ENCODE measurements at places on chromosomes 11 and 22. TPM values are rescaled to one million over a fixed set of nuclear protein-coding genes. Genes with fewer than 3 reads are reported as not detected.
A peak's percentile ranks its signal among the peaks of the same experiment; 100 is the strongest.

DNA sequence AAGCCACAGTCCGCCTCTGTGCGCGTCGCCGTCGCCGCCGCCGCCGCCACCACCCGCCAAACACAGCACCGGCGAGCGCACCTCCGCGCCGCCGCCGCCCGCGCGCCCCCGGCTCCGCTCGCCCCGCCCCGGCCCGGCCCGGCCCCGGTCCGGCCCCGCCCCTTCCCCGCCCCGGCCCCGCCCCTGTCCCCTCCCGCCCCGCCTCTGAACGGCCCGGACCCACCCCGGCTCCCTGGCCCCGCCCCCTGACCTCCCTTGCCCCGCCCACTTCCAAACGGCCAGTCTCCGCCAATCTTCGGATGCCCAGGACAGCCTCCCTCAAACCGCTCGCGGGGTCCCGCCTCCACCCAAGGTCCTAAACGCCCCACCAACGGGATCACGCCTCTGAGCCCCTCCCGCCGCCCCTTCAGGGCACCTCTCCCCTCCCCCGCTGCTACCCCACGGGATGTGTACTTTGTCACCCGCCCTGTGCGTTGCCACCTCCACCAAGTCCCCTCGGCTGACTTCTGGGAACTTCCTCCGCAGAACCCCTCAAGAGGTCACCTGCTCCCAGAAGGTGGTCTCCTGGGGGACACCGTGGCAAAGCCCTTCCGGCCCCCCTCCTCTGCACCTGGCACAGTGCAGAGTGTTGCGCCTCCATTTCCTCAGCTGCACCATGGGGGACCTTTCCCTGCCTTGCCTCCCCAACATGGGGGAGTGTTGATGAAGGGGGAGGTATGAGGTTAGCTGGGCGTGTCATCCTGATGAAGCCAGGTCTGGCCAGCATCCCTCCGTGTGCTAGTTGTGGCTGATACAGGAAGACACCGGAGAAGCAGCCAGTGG lies at the start of gene KIAA0930:
Gene KIAA0930, minus strand, starts transcription at position 85 of the 822 bp plus-strand sequence. CDS start 191 bp downstream, outside the sequence.
- DNase-seq: peak; percentile 58

- no peak for DNase-seq
These were observed 548.2 kb downstream of the NTM start for GRCh38 chr11:131918663-131919062.

- no peak for DNase-seq
These were observed 1291.0 kb downstream of the LRRC4C start for GRCh38 chr11:40168414-40168813.

GRCh38 chr11:2464451-2465165 lies 19.8 kb downstream of the KCNQ1 start:
- DNase-seq: peak; percentile 8

DNA sequence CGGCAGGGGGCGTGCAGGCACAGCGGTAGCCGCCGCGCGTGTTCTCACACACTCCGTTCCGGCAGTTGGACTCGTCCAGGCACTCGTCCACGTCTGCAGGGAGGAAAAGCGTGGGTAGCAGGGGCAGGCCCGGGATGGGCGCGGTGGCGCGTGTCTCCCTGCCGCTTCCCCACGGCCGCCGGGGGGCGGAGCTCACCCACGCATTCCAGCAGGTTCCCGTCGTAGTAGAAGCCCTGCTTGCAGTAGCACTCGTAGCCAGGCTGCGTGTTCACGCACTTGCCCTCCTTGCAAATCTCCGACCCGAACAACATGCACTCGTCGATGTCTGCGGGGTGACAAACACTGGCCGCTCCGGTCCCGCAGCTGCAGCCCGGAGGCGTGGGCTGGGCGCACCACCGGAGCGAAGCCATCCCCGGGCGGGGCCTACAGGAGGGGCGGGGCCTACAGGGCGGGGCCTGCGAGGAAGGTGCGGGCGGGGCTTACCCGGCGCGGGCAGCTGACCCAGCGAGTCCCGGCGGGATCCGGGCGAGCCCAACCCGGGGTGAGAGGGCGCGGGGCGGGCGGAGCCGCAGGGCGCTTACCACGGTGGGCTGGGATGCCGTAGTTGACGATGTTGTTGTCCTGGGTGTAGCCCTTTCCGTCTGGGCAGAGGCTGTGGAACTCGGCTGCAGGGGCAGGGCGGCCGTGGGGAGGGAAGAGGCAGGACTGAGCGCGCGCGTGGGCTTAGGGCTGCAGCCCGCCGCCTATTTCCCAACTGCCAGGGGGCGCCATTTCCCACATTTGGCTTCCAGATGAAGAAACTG lies 15.6 kb downstream of the SCYL1 start:
- DNase-seq: peak; percentile 85

- no peak for DNase-seq
These were observed 86.4 kb downstream of the GRK3 start for GRCh38 chr22:25650833-25651232.

DNA sequence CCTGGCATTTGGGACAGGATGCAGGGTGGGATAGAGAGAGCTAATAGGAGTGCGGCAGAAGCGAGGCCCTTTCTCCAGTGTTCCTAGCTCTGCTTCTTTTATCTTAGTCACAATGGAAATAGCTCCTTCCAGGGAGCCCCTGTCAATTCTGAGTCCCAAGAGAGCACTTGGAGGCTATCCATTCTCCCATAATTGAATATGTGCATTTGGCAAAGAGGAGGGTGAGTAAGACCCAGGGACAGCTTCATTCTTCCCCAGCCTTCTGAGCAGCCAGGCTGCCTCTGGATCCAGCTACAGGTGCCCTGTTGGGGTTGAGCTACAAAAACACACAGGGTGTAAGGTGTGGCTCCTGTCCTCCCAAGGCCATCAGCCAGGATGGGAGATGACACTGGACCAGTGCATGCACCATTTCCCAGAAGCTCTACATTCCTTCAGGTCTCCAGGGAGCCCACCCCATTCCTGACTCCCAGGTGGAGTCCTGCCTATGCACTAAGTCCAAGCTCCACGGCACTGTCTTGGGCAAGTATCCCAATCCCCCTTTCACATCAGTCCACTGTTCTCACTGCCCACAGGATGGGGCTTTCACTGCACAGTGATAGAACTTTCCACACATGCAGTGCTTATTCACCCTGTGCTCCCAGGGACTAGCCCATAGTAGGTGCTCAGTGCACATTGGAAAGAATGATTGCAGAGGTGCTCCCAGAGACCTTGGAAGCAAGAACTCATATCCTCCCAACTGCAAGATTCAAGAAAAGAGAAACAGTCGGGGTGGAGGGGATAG lies 6.2 kb downstream of the MS4A10 start:
- DNase-seq: no peak

DNA sequence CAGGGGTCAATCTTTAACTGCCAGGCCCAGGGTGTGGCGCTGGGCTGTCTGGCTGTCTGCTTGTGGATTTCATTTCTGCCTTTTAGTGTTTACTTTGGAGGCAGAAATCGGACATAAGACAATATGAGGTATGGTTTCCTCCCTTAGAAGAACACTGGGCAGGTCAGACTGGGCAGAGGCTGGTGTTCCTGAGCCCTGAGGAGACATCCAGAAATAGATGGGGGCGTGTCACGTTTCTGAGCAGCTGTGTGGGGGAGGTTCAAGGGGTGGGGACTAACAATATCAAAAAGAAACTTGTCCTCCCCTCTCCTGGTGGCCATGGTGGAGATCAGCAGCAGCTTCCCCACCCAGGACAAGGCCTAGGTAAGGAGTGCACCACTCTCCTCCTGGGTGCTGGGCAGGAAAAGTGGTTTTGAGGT lies at the start of gene ART1:
Gene ART1, plus strand, starts transcription at position 312 of the 419 bp plus-strand sequence. CDS start 14,086 bp downstream, outside the sequence.
- no peak for DNase-seq

- DNase-seq: no peak
These were observed 83.3 kb downstream of the BARX2 start for GRCh38 chr11:129458756-129459535.

The EIF1AD gene
- total RNA-seq: 36.4 TPM

The SCUBE1 gene
- 1.0 TPM for total RNA-seq

Measured in dorsolateral prefrontal cortex (tissue), 122 donors.